Adrenal gland (tissue), 19 donors: ENCODE measurements at places on chromosomes 2 and 18. TPM values are rescaled to one million over a fixed set of nuclear protein-coding genes. Genes with fewer than 3 reads are reported as not detected.

GRCh38 chr2:172462373-172462848, 35.0 kb downstream of the ITGA6 start:
- no peaks in the 10 kb centered on the region for H3K27me3 ChIP-seq
- H3K27ac ChIP-seq: no peak overlapping the region

NPPC gene
- not detected for total RNA-seq

DNA sequence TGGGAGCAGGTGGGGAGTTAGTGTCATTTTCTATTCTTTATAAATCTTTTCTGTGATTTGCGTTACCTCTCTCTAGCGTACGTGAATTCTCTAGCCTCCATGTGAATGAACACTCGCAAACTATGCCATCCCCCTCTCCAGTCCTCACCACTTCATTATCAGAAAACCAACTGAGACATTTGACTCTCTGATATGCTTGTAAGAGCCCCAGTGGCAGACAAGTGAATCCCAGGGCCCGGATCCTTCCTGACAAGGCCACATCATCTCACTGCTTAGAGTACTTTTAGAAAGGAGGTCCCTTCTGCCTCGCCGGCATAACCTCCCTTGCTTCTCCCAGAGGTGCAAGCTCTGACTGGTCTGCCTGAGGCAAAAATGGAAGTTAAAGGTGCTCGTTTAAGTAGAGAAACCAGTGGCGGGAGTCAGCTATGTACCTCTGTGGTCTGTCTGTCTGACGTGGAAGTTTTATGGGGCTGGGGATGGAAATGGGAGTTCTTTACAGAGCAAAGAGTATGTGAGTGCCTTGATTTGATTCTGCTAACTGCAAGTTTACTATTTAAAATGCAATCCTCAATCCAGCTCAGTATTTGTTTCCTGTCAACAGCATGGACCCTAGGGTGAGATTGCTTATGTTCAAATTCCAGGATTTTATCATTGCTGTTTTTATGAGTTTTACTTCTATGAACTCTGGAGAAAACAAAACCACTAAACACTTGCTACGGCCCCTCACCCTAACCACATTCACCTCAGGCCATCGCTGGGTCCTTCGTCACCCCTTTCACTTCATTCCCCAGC, 114.9 kb upstream of the MSTN start:
- no peaks in the 10 kb centered on the region for H3K27me3 ChIP-seq
- no peaks in the 10 kb centered on the region for H3K36me3 ChIP-seq
- H3K4me3 ChIP-seq: no peak overlapping the region

- no peak overlapping the region for H3K27ac ChIP-seq
- no peak overlapping the region for H3K4me3 ChIP-seq
- no peaks in the 10 kb centered on the region for H3K27me3 ChIP-seq
- H3K36me3 ChIP-seq: no peaks in the 10 kb centered on the region
- DNase-seq: no peak
- H3K4me1 ChIP-seq: peaks cover 7% of the 10 kb centered on the region
These were observed 78.5 kb downstream of the PPP1R1C start for GRCh38 chr2:182064019-182064778.

KCNJ3 gene
- total RNA-seq: 1.7 TPM

DNA sequence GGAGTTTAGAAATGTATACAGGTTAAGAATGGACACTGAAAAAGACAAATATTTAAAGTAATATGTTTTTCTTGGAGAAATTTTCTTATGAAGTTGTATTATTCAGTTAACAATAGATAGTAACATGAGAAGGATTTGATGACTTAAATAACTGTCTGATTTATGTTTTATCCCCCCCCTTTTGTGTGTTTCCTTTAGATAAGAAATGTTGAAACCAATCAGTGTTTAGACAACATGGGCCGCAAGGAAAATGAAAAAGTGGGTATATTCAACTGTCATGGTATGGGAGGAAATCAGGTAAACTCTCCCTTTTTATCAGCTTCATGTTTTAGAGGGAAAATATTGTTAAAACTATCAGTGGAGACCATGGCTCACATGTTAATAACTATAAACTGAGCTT, 289.7 kb upstream of the KCNJ3 start:
- H3K36me3 ChIP-seq: no peaks in the 10 kb centered on the region
- H3K27ac ChIP-seq: no peak overlapping the region
- no peak for DNase-seq
- no peaks in the 10 kb centered on the region for H3K4me1 ChIP-seq

DNA sequence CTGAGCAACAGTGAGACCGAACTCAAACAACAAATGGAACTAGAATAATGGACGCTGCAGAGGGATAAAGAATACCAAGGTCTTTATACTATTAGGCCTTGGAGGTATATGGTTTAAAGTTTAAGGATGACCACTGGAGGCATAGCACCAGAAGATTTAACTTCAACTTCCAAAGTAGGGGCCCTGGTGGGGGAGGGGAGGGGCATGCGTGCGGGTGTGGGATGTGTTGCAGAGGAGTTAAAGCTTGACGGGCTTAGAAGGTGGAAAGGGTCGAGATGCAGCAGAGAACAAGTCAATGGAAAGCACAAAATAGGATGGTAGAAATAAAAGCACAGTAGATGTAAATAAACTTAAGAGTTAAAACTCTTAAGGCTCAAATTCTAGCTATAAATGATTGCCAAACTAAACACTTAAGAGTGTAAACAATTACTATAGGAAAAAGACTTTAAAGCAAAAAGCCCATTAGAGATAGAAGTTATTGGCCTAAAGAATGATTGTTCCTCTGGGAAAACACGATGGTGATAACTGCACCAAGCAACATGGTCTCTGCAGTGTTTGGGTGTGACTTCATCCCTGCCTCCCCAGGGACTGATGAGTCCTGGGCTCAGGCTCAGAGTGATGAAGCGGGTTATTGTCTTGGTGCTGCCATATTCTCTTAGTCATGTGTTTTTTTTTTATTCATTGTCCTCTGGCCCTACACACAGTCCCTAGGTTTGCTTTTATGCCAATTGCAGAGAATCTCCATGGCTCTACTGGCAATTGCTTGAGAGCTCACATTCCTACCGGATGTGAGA, 13.0 kb downstream of the RRM2 start:
- H3K27ac ChIP-seq: no peak overlapping the region
- DNase-seq: no peak
- no peaks in the 10 kb centered on the region for H3K4me1 ChIP-seq

PKDCC gene
- 126 TPM for total RNA-seq
